ENCODE measurements at places on chromosomes 7 and 10.

GRCh38 chr7:155491812-155492211 is 33.9 kb downstream of the EN2 start:
- DNase-seq = no peak

DNA sequence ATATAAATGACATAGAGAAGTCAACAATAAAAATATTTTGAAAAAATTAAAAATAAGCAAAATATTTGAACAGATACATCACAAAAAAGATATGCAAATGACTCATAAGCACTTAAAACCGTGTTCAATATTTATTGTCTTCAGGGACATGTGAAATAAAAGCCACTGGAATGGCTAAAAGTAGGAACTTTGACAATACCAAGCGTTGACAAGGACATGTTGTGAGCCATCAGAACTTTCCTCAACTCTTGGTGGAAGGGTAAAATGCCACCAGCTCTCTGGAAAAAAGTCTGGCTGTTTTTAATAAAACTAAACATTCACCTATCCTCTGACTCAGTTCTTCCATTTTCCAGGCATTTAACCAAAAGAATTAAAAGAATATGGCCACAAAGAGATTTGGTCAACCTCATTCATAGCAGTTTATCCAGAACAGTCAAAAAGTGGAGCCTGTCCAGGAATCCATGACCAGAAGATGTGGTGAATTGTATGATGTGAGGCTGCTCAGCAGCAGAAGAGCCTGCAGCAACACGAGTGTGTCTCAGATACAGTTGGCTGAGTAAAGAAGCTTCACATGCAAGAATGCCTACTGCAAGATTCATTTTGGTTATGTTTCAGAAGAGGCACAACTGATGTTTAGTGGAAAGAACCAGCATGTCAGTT is 7.1 kb upstream of the KLF6 start:
- no peak for DNase-seq

GRCh38 chr10:90998733-90999511 is 78.0 kb upstream of the ANKRD1 start:
- DNase-seq = no peak

GRCh38 chr7:74002474-74003017 is 25.4 kb upstream of the ELN start:
- peak; percentile 64 for DNase-seq

GRCh38 chr7:113649556-113649955 is 269.3 kb downstream of the PPP1R3A start:
- no peak for DNase-seq

DNA sequence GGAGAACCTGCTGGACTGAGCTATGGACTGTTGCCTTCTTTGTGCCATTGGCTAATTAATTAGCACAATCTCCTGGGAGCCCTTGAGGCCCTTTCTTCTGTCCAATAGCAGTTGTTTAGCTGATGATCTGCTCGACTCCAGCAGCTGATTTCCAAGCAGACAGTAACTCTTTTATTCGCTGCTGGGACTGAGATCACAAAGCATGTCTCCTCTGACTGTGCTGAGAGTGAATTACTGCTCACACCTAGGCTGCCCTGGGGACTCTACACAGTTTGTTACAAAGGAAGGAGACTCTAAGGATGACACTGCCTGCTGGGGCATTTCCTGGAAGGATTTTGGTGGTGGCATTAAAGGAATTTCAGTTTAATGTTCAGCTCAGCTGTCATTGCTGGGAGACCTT is 31.4 kb downstream of the CASP7 start:
- DNase-seq = no peak

GRCh38 chr10:69803809-69804208 is 2.1 kb downstream of the COL13A1 start:
- no peak for DNase-seq

- DNase-seq = no peak
Measured at GRCh38 chr7:57417736-57418135, 32.2 kb upstream of the ZNF716 start.

DNA sequence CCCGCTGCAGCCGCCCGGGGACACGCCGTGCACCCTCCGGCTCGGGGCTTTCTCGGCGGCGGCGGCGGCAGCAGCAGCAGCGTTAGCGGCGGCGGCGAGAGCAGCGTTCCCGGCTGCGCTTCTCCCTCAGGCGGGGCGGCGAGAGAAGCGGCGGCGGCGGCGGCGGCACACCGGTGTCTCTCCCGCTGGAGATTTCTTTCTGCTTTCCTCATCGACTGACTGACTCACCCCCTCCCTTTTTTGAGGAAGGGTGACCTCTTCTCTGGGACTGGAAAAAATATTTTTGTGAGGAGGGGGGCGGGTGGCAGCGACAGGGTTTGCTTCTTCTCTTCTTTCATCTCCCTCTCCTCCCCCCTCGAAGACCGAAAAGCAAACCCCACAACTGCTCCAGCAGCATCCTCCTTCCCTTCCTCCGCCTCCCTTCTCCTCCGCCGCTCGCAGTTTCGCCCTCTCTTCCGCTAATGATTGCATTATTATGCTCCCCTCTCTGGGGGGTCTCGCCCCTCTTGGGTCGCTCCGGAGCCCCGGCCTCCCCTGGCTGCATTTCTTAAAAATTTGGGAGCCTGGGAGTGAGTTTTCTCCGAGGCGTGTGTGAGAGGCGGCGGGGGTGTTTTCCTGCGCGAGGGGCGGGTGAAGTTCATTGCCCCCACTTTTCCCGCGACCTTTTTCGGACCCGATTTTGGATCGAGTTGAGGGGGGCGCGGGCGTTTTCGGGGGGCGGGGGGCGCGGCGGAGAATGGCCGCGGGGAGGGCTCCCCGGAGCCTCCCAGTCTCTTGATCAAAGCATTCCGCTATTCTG is 411 bp downstream of the AUTS2 start:
- DNase-seq = peak; percentile 40

DNA sequence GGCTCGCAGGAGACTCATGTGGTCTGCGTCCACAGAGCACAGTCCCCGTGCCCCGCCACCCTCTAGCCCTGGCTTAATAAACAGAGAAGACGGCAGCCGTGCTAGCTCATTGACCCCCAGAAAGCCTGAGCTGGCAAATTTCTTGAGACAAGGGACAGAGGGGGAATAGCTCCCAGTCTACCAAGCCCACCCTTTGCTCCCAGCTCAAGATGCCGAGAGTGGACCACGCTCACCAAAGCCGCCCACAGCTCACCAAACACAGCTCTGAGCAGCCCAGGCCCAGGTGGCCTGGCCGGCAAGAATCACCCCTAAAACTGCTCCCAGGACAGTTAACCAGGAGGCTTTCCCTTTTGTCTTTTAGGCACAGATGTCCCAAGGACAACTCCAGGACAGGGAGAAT is 5.4 kb downstream of the PDGFA start:
- no peak for DNase-seq

- DNase-seq = no peak
Measured at GRCh38 chr7:116942504-116942903, 10.8 kb upstream of the ST7 start.

- no peak for DNase-seq
Measured at GRCh38 chr7:2657920-2658671, 26.3 kb downstream of the TTYH3 start.

GRCh38 chr10:116171505-116171904 is 101.5 kb downstream of the GFRA1 start:
- no peak for DNase-seq

DNA sequence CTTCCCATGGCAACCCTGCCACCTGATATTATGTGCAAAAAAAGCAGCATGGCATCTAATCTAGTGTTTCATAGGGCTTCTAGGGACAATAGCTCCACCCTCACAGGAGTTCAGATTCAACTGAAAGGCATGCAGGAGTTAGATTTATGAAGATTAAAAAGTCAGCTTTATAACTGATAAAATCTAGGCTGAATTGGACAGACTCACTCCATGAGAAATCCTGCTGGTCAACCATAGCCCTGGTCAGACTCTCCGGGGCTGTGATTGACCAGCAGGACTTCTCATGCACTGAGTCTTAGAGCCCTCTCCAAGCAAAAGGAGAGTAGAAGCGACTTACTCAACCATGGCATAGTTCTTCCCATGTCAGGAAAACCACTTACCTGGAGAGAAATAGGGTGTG is 345.4 kb downstream of the NEBL start:
- DNase-seq = no peak

- no peak for DNase-seq
Measured at GRCh38 chr10:29266641-29267040, 22.2 kb upstream of the LYZL1 start.

DNA sequence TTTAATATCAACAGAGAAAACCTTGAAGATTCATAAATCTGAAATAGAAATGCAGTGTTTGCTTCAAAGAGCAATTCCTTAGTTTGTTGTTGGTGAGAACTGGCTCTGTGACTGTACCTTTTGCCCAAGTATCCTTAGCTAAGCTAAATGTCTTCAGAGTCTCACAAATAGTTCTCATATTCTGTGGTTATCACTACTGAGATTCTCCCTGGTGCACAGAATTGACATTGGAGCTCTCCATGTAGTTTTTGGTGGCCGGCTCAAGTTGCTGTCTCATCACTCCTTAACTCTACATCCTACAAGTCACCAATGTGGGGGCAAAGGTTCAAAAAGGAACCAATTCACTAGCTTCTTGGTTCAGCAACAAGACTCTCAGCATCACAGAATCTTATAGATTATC is 780.3 kb downstream of the LRMDA start:
- DNase-seq = no peak

- no peak for DNase-seq
Measured at GRCh38 chr7:105611856-105612775, 30.8 kb upstream of the EFCAB10 start.

DNA sequence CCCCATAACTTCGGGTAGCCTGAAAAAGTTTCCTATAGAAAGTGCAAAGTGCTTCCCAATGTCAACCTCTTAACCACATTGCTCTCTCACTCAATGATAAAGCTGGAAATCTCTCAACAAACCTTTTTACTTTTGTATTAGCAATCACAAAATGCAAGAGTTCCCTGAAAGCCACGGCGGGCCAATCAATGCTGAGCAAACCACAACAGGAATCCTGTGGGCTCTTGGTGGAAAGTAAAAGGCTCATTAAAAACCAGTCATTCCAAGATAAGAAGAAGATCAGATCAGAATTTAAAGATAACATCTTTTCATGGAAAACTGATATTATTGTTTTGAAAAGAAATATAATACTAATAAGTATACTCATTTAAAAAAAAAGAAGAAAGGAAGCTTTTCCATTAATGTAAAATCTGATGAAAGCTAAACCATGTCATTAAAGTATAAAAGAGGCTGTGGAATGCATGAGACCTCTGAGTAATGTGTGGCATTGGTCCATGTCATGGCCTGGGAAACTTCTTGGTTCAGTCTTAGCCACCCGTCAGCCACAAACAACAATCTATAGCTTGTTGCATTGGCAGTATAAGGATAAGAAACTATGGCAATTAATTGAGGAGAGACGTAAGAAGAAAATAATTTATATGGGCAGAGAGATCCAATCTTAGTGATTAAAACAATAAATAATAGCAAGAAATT is 1066.1 kb upstream of the SORCS1 start:
- no peak for DNase-seq

- DNase-seq = no peak
Measured at GRCh38 chr7:32037650-32038198, 32.5 kb downstream of the PDE1C start.

- no peak for DNase-seq
Measured at GRCh38 chr7:136470179-136470578, 398.3 kb upstream of the CHRM2 start.

- no peak for DNase-seq
Measured at GRCh38 chr10:70315815-70316214, 32.0 kb upstream of the NPFFR1 start.

- DNase-seq = no peak
Measured at GRCh38 chr10:43205681-43206390, 61.0 kb downstream of the RASGEF1A start.

Measured in OCI-M1 (cell line).